ENCODE measurements at places on chromosomes 1 and 21.

- no peak for DNase-seq
These were observed 3.5 kb downstream of the HHAT start for GRCh38 chr1:210332233-210332632.

DNA sequence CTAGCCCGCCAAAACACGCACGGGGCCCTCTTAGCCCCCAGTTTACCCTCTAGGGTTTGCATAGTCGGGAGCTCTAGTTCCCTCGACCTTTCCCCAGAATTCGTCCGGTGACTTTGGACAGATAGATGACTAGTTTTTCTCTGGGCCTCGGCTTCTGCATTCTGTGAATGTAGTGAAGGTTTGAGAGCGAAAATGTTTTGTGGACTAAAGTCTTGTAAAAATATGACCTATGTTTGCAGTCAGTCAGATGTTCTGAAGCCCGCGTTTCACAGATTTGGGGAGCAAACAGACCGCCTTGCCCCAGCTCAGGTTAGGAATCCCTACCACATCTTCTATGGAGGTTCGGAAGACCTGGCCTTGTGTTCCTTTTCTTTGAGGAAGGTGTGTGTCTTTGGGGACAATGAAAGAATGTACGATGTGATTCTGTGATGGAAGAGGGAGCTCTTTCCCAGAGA is 401 bp downstream of the UQCRH start:
- DNase-seq, result no peak

DNA sequence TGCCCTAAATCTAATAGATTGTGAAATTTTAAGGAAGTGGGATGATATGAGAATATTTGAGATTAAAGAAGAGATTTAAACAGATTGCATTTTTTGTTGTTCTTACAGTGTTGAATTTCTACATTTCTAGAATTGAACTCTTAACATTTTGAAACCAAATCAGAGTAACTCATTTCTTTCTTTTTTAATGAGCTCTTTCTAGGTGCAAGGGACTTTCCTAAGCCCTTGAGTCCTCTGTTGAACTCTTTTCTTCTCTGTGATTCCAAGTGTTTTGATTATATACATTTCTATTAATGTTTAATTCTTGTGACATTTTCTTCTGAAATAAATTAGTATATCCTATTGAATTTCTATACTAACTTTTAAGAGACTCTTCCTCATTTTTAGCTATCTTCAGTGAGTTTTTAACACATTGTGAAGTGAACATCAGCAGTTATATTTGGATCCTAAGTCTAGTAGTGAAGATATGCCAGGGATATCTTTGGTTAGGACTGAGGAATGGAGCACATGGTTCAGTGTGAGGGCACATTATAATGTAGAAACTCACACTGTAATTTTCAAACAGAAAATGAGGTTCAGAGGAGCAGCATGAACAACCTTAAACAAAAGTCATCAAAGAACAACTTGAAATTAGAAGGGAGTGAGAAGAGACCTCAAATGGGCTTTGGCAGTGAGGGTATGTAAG is 53.1 kb downstream of the ATG4C start:
- no peak for DNase-seq

- DNase-seq, result no peak
These were observed 980 bp upstream of the AHCYL1 start for GRCh38 chr1:109983380-109984189.

DNA sequence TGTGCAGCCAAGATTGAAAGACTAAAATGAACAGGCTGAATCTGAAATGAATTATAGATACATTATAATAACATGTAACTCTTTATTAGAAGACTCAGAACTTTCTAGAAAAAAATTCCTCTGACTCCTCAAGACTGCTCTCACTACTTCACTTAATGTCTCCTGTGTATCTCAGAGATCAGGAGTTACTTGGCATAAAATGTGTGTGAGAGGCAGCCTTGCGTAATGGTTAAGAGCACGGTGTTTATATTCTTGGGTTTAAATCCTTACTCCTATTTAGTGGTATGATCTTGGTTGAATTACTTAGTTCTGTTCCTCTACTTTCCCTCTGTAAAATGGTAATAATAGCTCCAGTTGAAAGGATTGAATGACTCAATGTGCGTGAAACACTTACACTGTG is 634.9 kb downstream of the LTN1 start:
- no peak for DNase-seq

- DNase-seq, result no peak
These were observed 19.1 kb downstream of the MATN1 start for GRCh38 chr1:30704271-30704670.

DNA sequence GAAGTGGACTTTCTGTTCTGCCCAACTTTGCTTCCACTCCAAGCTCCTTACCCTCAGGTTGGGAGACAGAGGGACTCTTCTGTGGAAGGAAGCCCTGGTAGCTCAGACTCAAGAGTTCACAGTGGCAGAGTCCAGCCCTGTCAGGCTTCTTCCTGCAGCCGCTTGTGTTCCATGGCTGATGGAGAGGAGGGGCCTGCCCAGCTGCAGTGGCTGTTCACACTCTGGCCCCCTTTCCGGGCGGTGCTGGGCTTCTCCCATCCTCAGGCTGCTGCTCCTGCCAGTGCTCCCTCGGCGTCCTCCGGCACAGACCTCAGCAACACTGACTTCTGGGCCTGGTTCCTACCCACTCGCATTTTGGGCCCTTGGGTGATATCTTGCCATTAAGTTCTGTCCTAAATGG is 4.0 kb downstream of the KRTAP10-1 start:
- no peak for DNase-seq

DNA sequence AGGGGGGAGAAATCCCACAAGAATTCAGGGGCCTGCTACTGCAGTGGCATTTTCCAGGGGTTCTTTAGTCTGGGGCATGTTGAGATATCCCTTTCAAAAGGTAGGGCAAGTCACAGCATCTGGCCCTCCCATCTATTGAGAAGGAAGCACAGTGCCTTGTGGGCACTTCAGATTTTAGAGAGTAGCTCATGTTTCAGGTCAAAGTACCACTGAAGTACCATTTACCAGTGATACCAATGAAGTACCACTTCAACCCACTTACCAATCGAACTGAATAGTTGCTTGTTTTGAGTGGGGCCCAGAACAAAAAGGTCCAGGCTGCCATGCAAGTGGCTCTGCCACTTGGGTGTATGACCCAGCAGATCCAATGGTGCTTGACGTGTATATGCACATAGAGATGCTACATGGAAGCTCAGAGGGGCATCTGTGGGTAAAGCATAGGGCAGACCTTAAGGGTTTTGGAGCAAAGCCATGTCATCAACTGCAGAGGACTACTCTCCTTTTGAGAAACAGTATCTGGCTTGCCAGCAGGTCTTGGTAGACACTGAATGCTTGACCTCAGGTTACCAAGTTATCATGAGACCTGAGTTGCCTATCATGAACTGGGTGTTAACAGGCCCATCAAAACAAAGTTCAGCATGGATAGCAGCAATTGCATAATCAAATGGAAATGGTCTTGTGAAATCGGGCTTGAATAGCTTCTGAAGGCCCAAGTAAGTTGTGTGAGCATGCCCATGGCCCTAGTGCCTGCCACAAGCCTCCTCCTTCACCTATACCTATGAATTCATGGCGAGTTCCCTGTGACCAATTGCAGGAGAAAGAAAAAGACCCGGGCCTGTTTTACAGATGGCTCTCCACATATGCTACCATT is 23.5 kb downstream of the PLA2G2D start:
- DNase-seq, result no peak
